ENCODE measurements at places on chromosomes 1 and 21.

DNA sequence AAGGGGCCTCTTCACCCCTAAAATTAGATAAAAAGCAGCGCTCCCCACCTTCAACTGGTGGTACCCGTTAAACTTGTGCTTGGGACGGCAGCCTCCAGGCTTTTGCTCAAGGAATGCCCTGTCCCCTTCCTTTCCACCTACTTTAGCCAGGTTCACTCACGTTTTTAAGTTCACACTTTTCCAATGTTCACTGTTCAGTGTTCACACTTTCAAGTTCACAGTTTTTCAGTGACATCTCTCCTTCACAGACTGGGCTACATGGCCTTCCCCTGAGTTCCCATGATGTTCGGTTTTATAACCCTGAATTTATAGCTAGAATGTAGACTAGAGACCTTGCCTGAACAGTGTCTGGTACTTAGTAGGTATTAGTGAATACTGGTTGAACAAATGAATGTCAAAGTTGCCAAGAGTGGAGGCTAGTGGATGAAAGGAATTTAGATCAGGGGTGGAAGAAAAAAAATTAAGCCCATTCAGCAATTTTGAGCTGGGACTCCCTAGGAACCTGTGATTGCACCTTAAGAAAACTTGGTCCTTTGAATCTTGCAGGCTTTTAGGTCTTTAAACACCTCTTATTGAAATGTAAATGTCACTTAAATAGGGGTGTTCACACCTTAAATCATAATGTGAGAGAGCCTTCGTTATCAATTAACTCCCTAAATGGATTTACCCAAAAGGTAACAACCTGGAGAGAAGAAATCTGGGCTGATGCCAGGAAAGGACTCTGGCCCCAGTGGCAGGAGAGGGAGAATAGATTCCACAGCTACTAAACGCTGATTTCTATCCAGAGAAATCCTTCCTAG is 12.3 kb downstream of the BTG2 start:
- H3K27me3 ChIP-seq = no peaks in the 10 kb centered on the region
- DNase-seq = no peak
- no peaks in the 10 kb centered on the region for H3K36me3 ChIP-seq

- H3K4me3 ChIP-seq = no peak overlapping the region
- H3K27me3 ChIP-seq = no peaks in the 10 kb centered on the region
- H3K27ac ChIP-seq = no peak overlapping the region
- no peak for DNase-seq
- H3K36me3 ChIP-seq = no peaks in the 10 kb centered on the region
Measured at GRCh38 chr1:193113258-193113991, 8.2 kb upstream of the GLRX2 start.

- H3K27me3 ChIP-seq = no peaks in the 10 kb centered on the region
- H3K36me3 ChIP-seq = no peaks in the 10 kb centered on the region
- no peak overlapping the region for H3K4me3 ChIP-seq
- H3K4me1 ChIP-seq = no peaks in the 10 kb centered on the region
- DNase-seq = no peak
Measured at GRCh38 chr1:213136190-213136917, 85.3 kb downstream of the RPS6KC1 start.

DNA sequence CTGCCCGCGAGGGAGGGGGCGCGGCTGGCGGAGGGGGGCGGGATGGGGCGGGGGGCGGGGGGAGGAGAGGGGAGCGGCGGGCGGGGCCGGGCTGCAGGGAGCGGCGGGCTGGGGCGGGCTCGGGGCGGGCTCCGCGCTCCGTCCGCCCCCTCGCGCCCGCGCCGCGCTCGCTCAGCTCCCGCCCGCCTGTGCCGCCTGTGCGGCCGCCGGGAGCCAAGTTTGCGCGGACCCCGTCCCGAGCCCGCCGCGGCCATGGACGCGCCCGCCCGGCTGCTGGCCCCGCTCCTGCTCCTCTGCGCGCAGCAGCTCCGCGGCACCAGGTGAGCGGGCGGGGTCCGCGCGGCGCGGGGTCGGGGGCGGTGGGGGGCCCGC is at the start of gene GABRD:
Gene GABRD (plus strand): TSS at position 174 of the 372 bp plus-strand sequence. CDS start 79 bp downstream, at position 253.
- no peak within 1 kb of the TSS for H3K4me3 ChIP-seq
- DNase-seq = no peak
- H3K27me3 ChIP-seq = peaks cover 67% of the 10 kb centered on the region
- no peak within 1 kb of the TSS for H3K27ac ChIP-seq

DNA sequence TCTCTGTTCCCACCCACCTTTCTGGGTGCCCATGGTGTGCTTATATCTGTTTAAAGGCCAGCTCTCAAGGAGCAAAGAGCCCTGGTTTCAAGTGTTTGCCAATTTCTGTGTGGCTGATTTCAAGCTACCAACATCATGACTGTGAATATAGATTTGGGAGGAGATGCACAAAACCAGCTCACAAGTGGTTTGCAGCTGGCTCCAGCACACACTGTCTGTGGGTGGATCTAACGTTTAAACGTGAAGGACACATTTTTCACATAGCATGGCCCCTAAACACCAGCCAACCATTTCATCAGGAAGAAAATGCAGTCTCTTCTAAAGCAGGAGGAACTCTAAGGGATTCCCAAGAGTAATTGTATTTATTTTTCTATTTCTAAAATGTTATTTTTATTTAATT is 65.2 kb downstream of the FCRL5 start:
- no peaks in the 10 kb centered on the region for H3K36me3 ChIP-seq

GRCh38 chr1:198641966-198642668 is 3.3 kb downstream of the PTPRC start:
- no peak overlapping the region for H3K4me3 ChIP-seq
- H3K27me3 ChIP-seq = no peaks in the 10 kb centered on the region
- H3K27ac ChIP-seq = no peak overlapping the region
- H3K4me1 ChIP-seq = peaks cover 9% of the 10 kb centered on the region

GRCh38 chr1:95321531-95321930 is 87.5 kb downstream of the RWDD3 start:
- no peak for DNase-seq
- H3K4me1 ChIP-seq = no peaks in the 10 kb centered on the region
- no peaks in the 10 kb centered on the region for H3K27me3 ChIP-seq
- no peaks in the 10 kb centered on the region for H3K36me3 ChIP-seq

DNA sequence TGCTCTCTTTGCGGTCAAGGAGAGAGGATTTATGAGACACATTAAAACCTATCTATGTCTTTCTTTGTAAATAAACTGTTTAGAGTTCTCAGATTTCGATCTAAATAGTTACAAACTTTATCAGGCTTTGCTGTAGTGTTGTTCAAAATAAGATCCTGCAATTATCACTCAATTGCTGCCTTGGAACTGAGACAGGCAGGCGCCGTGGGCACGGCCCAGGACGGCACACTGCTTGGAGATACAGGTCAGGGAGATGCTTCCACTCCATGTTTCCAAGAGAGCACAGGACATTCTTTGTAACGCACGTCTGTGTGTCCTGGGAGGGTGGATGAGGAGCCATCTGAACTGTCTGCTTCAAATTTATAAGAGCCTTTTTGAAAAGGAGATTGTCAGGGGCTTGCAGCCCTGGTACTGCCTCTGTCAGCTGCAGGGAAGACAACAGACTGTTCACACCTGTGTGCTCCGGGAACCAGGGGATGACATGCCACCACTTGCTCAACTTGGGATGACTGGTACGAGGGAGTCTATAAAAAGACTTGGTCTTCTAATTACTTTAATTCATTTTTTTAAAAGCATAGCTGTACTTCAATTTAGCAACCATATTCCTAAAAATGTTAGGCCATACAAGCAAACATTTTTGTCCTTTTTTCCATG is 472.9 kb upstream of the RUNX1 start:
- H3K4me1 ChIP-seq = peaks cover 13% of the 10 kb centered on the region
- H3K27me3 ChIP-seq = no peaks in the 10 kb centered on the region
- no peaks in the 10 kb centered on the region for H3K36me3 ChIP-seq
- DNase-seq = no peak
- H3K4me3 ChIP-seq = no peak overlapping the region

GRCh38 chr1:237074371-237075117 is 32.6 kb downstream of the RYR2 start:
- no peak overlapping the region for H3K27ac ChIP-seq
- no peaks in the 10 kb centered on the region for H3K4me1 ChIP-seq
- no peaks in the 10 kb centered on the region for H3K27me3 ChIP-seq
- no peak for DNase-seq

- peak overlapping the region; percentile 98 for H3K27ac ChIP-seq
- H3K4me1 ChIP-seq = peaks cover 64% of the 10 kb centered on the region
- H3K4me3 ChIP-seq = no peak overlapping the region
- no peaks in the 10 kb centered on the region for H3K36me3 ChIP-seq
- no peaks in the 10 kb centered on the region for H3K27me3 ChIP-seq
Measured at GRCh38 chr1:67571901-67572593, 113.0 kb upstream of the GADD45A start.

DNA sequence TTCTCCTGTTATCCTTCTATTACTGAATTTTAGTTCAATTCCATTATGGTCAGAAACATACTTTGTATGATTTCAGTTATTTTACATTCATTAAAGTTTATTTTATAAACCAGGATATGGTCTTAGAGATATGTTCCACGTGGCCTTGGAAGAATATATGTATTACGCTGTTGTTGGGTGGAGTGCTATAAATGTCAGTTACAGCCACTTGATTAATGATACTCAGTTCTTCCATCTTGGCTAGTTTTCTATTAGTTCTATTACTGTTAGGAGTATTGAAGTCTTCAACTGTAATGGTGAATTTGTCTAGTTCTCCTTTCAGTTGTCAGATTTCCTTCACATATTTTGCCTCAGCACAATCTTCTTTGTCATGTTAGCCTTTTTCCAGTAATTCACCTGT is 26.7 kb downstream of the CCSAP start:
- no peak for DNase-seq
- H3K27me3 ChIP-seq = no peaks in the 10 kb centered on the region
- H3K4me1 ChIP-seq = no peaks in the 10 kb centered on the region
- H3K27ac ChIP-seq = no peak overlapping the region

DNA sequence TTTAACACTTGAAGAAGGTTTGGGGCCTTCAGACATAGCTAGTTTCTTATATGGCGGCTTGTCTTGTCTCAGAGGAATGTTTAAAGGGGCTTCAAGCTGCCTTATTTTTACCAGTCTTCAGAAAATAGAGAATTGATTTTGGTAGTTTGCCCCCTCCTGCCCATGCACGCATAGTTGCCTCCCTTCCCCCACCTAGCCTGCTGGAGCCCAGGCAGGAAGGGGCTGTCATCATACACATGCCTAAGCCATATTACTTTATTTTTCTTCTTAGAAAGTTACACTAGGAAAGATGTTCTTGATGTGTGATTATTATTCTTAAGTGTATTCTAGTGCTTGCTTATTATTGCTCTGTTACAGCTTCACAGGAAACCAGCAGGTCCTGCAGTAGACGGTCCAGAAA is 18.3 kb downstream of the PBX1 start:
- no peaks in the 10 kb centered on the region for H3K4me1 ChIP-seq
- H3K27me3 ChIP-seq = no peaks in the 10 kb centered on the region
- H3K36me3 ChIP-seq = no peaks in the 10 kb centered on the region
- no peak overlapping the region for H3K4me3 ChIP-seq

GRCh38 chr1:228032041-228032440 is 25.2 kb downstream of the WNT3A start:
- no peak overlapping the region for H3K4me3 ChIP-seq
- H3K36me3 ChIP-seq = no peaks in the 10 kb centered on the region
- no peak for DNase-seq
- H3K4me1 ChIP-seq = no peaks in the 10 kb centered on the region

- H3K4me1 ChIP-seq = no peaks in the 10 kb centered on the region
- no peaks in the 10 kb centered on the region for H3K36me3 ChIP-seq
- peaks cover 4% of the 10 kb centered on the region for H3K27me3 ChIP-seq
- DNase-seq = no peak
- H3K27ac ChIP-seq = no peak overlapping the region
Measured at GRCh38 chr1:59967780-59968179, 41.2 kb upstream of the CYP2J2 start.
